ENCODE measurements at places on chromosomes 11 and 22. TPM values are rescaled to one million over a fixed set of nuclear protein-coding genes. Genes with fewer than 3 reads are reported as not detected.

GGTLC2 gene
- total RNA-seq: not detected

PNPLA5 gene
- not detected for total RNA-seq

UFD1 gene
- 82.8 TPM for total RNA-seq

PRRG4 gene
- total RNA-seq: 0.87 TPM

DNA sequence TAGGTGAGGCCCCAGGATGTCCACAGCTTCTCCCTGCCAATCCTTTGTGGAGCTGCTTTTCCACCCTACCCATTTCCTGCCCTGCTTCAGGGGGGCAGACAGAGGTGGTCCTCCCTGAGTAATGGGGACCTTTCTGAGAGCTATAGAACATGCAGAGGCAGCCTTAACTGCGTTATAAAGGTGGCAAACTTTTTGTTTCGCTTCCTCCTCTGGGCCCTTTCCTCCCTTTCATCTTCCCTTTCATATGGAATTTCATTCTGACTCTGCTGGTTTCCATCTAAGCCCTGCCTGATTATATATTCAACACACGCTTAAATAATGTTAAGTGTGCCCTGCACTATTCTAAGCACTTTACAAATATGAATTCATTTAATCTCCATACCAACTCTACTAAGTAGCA, 169.3 kb upstream of the E2F8 start:
- no peak for DNase-seq

DNA sequence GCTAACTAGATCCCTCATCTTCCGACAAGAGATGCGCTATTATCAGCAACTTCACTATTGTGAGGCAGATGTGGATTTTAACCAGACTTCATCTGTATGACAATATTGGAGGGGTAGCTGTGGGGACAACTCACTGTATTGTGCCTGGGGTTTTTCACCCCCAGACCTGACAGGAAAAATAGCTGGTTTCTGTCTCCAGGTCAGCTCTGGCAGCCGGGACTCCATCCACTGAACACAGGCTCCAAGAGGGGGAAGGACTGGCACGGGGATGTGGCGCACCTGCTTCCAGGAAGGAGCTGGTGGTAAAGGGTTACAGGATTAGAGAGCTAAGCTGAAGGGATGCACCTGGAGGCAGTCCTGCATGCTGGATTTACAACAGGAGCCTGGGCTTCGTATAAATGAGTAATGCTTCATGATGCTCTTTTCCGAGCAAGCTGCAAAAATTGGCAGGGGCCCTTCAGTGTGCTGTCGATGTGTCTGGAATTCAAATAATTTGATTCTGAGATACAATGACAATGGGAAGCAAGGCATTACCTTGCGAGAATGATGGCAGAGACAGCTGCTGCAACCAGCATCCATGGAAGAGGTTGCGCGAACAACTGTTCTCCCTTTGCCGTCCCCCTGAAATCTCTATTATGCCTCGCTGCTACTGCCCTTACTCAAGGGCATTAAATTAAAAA, 49.5 kb downstream of the LMO2 start:
- no peak for DNase-seq

DNA sequence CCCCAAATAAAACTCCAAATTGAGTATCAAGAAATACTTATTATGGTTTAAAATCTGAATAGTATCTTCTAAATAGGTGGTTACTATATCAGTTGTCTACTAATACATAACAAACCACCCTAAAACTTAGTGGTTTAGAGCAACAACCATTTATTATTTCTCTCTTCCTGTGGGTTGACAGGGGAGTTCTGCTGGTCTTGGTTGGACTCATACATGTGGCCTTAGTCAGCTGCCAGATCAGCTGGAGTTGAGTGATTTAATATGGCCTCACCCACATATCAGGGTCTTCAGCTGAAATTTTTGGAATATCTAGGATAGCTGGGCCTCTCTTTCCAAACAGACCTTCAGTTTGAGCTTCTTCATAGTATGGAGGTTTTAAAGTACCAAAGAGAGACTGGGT, 34.5 kb downstream of the C11orf65 start:
- DNase-seq: no peak

GRCh38 chr22:33472462-33473344, 414.5 kb upstream of the SYN3 start:
- no peak for DNase-seq

- no peak for DNase-seq
Measured at GRCh38 chr11:6642957-6643356, 12.7 kb downstream of the DCHS1 start.

- DNase-seq: no peak
Measured at GRCh38 chr11:124817036-124817435, 16.8 kb upstream of the MSANTD2 start.

DNA sequence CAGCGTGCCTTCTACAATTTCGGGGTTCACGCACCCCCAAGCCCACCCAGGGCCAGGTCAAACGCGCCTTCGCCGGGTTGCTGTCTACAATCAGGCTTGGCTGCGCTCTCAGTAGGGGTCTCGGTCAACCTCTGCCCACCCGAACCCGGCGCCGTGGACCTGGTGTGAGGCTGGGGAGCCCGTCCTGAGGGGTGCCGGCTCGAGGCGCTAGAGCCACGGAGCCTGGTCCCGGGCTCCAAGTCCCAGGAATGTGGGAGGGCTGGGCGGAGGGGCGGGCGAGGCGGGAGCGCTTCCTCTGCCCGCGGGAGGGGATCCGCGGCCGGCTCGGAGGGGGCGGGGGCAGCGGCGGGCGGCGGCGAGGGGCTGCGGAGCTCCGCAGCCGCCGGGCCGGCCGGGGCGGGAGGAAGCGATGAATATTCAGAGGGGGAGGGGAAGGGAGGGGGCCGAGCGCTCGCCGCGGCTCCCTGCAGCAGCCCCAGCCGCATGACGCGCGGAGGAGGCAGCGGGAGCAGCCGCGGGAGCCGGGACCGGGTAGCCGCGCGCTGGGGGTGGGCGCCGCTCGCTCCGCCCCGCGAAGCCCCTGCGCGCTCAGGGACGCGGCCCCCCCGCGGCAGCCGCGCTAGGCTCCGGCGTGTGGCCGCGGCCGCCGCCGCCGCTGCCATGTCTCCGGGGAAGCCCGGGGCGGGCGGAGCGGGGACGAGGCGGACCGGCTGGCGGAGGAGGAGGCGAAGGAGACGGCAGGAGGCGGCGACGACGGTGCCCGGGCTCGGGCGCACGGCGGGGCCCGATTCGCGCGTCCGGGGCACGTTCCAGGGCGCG, at the start of gene PTPRJ:
PTPRJ (plus strand) TSS at position 472 of the 819 bp plus-strand sequence. CDS start 354 bp downstream, outside the sequence.
- DNase-seq: no peak

DNA sequence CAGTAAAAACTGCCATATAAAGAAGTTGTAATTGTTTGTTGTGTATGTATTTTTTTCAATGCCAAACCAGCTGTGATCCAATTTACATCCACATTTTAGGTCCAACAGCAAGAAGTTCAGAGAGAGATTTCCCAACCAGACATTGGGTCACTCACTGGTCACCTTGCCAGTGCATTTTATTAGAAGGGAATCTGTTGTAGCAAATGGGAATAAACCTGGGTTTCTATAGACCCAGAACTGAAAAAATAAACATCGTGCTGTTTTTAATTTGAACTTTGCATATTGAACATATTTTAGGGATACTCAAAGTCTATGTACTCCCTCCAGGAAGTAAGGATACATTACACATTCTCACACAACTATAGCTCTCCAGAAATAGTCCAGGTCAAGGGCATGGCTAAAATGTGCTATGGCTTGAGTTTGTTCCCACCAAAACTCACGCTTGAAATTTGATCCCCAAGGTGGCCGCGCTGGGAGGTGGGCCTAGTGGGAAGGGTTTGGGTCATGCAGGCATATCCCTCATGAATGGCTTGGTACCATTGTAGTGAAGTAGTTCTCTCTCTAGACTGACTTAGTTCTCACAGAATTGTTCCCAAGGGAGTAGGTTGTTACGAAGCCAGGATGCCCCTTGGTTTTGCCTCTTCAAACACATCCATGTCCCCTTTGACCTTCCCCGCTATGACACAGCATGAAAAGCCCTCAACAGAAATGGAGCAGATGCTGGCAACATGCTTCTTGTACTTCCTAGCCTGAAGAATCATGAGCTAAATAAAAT, 90.9 kb downstream of the RRAS2 start:
- DNase-seq: no peak

GRCh38 chr11:77009533-77010160, 24.6 kb upstream of the B3GNT6 start:
- DNase-seq: no peak

DNA sequence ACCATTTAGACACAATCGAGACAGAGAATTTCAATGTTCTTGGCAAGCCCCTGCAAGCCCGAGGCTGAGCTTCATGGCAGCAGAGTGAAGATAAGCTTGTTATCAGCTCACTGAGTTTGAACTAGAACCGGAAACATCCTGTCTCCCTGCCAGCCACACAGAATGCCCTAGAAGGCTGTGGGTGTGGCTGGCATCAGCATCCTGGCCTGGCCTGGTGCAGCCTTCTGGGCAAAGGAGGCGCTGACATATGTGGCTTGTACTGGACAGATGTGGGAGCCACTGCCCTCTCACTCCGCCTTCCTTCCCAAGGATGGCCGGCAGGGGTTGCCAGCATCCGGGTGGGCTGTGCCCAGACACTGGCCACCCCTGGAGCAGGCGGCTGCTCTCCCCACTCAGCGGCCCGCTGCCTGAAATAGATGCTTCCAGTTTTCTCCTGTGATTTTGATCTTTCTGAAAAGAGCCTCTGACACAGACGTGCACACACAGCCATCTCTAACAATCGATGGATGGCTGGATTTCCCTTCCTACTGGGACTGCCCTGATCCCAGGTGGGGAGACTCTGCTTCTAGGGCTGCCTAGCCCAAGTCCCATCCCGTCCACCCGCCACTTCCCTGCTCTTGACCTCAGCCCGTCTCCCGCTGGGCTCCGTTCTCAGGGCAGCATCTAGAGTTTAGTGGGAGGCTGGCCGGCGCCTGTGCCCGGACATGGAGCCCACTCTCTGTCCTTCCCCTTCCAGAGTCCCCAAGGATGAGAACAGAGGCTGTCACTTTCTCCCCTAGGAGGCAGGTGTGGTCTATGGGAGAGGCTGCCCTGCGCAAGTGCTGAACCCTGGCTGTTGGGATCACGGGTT, 149.7 kb downstream of the CTTN start:
- DNase-seq: no peak

GRCh38 chr11:44589301-44589700, 23.8 kb downstream of the CD82 start:
- DNase-seq: no peak

DNA sequence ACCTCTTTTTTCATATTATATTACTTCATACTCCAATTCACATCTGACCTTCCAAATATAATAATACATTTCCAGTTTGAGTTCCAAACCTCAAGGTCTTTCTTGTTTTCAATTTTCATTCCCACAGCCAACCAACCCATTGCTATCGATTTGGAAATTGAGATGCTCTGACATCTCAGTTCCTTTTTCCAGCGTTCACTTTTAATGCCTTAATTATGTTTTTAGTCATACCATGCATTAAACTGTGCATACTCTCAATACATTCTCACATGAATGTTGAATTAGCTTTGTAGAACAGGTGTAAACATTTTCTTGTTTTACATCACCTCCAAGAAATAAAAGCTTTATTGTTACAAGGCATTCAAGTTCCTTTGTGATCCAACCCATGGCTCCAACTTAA, 294.2 kb upstream of the ANO3 start:
- DNase-seq: no peak

GRCh38 chr11:1837171-1838076, 1.4 kb upstream of the TNNI2 start:
- no peak for DNase-seq

DNA sequence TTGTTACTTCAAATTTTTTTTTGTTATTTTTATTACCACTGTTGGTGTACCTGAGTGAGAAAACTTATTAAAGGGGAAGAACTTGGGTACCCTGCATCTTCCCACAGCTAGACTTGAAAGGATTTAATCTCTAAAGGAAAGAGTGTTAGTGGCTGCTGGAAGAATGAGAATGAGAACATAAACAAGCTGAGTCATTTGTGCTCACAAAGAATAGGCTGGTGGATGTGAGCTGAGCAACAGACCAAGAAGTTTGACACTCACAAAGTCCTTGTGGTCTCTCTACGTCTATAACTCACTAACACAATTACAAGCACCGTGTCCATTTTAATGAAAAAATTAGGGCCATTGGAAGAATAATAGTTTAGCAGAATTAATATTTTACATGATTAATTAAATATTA, 217.6 kb upstream of the ANO5 start:
- DNase-seq: no peak

DNA sequence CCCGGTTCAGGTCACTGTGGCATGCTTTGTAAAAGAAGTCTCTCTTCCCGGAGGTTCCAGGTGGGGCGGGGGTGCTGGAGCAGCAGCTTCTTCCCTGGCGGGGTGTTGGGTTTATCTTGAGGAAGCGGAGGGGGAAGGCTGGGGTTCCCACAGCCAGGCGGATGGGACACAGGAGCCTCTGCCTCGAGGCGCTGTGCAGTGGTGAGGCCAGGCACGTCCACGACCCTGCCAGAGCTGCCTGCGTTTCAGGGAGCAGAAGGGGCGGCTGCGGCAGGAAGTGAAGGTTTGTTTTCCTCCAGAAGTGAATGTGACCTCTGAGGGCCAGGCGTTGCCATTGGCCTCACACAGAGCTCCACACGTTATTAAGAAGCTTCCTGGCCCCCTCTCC, 20.1 kb upstream of the ADORA2A start:
- DNase-seq: no peak
